ENCODE measurements at places on chromosomes 12 and 14. TPM values are rescaled to one million over a fixed set of nuclear protein-coding genes. Genes with fewer than 3 reads are reported as not detected.

The CLEC4D gene
- not detected for total RNA-seq

The SPRING1 gene
- 17.2 TPM for total RNA-seq

The ASCL1 gene
- total RNA-seq, result not detected

The RFLNA gene
- total RNA-seq, result not detected

The LRRK2 gene
- 0.76 TPM for total RNA-seq

The LPAR5 gene
- total RNA-seq, result 6.6 TPM

The RPAP3 gene
- total RNA-seq, result 42.5 TPM

The NRL gene
- 2.5 TPM for total RNA-seq

The ST8SIA1 gene
- 2.5 TPM for total RNA-seq

The MCRS1 gene
- total RNA-seq, result 61.1 TPM

The RASAL1 gene
- 12.4 TPM for total RNA-seq

The AJUBA gene
- total RNA-seq, result 2.3 TPM

The VASH1 gene
- 2.2 TPM for total RNA-seq

The TMTC2 gene
- total RNA-seq, result 3.1 TPM

The LRTM2 gene
- total RNA-seq, result not detected

The SLC6A12 gene
- not detected for total RNA-seq

The ASCL4 gene
- not detected for total RNA-seq

The INF2 gene
- 61.5 TPM for total RNA-seq

The FGF6 gene
- not detected for total RNA-seq

The AGAP2 gene
- 22.4 TPM for total RNA-seq

All from activated CD8-positive, alpha-beta T cell treated with anti-CD3 and anti-CD28 coated beads for 36 hours (primary cell).